ENCODE measurements at places on chromosomes 6 and 20.

DNA sequence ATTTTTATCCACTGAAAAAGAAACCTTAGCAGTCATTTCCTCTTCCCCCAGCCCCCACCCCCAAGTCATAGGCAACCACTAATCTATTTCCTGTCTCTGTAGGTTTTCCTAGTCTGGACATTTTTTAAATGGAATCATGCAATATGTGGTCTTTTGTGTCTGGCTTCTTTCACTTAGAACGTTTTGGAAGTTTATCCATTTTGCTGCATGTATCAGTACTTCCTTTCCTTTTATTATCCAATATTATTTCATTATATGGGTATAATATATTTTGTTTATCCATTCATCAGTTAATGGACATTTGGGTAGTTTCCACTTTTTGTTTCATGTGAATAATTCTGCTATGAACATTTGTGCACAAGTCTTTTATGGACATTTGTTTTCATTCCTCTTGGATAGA is 99.3 kb upstream of the BMP5 start:
- DNase-seq = no peak

- DNase-seq = no peak
Measured at GRCh38 chr6:20259316-20260049, 47.2 kb upstream of the MBOAT1 start.

DNA sequence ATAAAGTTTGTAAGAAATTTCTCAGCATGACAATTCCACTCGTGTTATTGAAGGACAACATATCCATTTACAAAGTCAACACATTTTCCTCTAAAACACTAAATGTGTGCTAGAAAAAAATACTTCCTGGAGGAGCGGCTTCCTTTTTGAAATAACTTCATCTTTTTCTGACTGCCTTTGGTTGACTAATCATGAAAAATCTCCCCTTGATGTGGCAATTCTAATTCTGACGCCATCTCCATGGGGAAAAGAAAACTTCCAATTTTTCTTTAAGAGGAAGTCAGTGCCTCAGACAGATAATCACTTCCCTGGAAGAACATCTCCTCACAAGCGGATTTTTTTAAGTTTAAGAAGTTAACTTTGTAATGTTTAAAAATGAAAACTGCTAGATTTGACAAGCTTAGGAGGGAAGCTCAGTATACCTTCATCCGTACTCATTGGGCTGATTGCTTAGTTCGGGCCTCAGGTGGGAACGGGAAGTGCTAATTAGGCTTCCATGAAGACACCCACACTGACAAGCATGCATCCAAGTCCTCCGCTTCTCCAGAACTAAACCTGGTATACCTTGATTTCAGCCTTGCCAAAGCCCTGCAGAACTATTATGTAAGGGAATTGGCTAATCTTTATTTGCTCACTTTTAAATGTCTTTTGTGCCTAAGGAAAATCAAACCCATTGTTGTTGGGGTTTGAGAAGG is 35.1 kb upstream of the DUSP22 start:
- DNase-seq = no peak

GRCh38 chr6:45631396-45631795 is 253.7 kb upstream of the SUPT3H start:
- DNase-seq = no peak

GRCh38 chr20:1700990-1701389 is 43.4 kb upstream of the SIRPG start:
- no peak for DNase-seq

DNA sequence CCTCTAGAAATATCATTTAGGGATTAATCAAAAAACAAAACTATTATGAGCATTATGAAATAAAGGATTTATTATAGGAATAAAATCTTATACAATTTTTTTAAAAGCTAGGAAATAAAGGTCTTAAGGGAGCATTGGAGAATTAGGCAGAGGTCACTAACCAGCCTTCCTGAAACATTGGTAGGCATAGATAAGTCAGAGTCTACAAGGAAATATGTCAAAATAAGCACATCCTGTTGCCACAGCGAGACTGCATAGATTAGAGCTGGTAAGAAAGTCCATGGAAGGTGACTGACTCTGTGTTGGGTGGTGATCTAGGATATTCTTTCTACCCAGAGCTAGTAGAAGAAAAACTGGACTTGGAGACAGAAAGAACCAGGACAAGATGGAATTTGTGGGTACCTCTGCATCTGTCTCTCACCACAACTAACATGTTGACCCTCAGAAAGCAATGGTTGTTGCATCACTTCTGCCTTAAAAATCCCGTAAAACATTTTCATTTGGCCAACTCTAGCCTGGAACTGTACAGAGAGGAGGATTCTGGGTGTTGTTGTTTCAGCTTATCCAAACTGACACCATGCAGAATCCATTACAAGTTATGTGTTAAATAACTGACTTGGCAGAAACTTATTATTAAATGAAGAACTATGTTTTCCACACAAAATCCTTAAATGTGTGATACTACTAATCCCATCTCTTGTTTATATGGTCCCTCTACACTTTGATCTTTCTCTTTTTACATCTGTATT is 77.1 kb downstream of the FBXO5 start:
- DNase-seq = no peak

GRCh38 chr6:165641672-165642156 is 21.3 kb downstream of the PDE10A start:
- no peak for DNase-seq

DNA sequence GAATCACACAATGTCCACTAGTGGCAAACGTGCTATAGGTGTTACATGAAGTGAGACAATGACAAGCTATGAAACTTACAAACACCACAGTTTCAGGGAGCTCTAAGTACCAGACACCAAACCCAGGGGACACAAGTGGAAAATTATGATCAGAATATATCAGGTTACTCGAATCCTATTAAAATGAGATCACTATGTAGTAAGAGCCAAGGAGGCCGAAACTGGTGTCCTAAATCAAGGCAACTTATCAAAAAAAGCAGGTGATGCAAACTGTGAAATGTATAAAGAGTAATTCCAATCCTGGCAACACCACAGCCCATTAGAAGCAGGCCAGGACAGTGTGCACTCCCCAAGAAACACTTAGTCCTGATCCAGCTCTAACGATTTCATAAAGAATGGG is 100.3 kb downstream of the ARHGAP18 start:
- DNase-seq = no peak

GRCh38 chr20:6053064-6053775 is 640 bp downstream of the LRRN4 start:
- DNase-seq = no peak

- DNase-seq = peak; percentile 57
Measured at GRCh38 chr6:158468666-158469065, 91.2 kb upstream of the TMEM181 start.

GRCh38 chr6:24779416-24780016 is 4.8 kb downstream of the GMNN start:
- peak; percentile 32 for DNase-seq

DNA sequence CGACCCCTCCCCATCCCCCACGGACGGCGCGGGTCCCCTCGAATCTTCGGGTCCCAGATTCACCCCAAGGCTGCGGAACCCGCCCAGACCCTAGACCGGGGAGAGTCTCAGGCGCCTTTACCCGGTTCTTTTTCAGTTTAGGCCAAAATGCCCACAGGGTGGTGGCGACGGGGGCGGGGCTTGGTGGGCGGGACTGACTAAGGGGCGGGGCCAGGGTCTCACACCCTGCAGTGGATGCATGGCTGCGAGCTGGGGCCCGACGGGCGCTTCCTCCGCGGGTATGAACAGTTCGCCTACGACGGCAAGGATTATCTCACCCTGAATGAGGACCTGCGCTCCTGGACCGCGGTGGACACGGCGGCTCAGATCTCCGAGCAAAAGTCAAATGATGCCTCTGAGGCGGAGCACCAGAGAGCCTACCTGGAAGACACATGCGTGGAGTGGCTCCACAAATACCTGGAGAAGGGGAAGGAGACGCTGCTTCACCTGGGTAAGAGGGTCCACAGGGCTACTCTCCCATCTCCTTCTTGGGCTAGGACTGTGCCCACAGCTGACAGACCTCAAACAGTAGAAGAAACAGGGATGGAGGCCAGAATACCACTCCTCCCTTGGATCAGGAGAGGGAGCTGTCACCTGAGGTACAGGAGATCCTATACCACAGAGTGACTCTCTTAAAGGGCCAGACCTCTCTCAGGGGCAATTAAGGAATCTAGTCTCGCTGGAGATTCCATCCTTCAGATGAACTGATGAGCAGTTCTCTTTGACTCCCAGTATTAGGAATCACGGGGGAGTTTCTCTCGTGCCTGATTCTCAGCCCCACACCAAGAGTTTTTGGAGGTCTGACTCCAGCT is 942 bp downstream of the HLA-E start:
- DNase-seq = peak; percentile 52

GRCh38 chr20:33773412-33774089 is 37.6 kb upstream of the CHMP4B start:
- no peak for DNase-seq

GRCh38 chr6:20338156-20338555 is 63.5 kb upstream of the E2F3 start:
- no peak for DNase-seq
